Astrocyte (in vitro differentiated cells and primary cell): ENCODE measurements at places on chromosomes 2 and 18. TPM values are rescaled to one million over a fixed set of nuclear protein-coding genes. Genes with fewer than 3 reads are reported as not detected.

- no peaks in the 10 kb centered on the region for H3K36me3 ChIP-seq
- no peaks in the 10 kb centered on the region for H3K4me1 ChIP-seq
- H3K27me3 ChIP-seq, result no peaks in the 10 kb centered on the region
Observed at GRCh38 chr2:53104263-53104662, 663.3 kb upstream of the CHAC2 start.

DNA sequence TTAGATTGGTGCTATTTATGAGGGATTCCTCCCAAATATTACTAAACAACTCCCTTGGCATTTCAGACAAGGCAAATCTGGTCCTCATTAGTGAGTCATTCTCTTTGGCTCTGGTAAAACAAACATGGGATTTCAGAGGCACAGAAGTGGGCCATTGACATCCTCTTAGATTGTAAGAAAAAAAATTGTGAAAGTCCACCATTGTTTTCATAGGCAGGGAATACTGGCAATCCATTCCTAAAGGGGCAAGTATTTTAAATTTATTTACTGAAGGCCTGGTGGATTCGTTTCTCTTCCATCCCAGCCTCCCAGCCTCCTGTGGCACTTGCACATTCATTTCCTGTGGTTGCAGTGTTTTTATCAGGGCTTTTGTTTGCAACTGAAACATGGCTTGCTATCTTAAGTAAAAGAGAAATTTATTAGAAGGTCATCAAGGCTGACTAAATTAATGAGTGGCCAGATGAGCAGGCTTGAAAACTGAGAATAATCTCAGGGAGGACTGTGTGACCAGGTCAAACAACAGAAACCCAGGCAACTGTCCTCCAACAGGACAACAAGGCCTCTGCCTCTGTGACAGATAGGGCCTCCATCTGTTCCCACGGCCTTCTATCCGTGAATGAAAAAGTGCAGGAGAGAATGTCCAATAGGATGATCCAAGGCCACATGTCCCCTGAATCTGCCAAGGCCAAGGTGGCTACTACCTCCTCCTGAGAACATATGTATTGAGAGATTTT is 23.1 kb upstream of the TNFAIP6 start:
- DNase-seq, result peak; percentile 92
- peak overlapping the region; percentile 46 for H3K27ac ChIP-seq
- H3K4me1 ChIP-seq, result peaks cover 10% of the 10 kb centered on the region
- no peaks in the 10 kb centered on the region for H3K36me3 ChIP-seq
- H3K27me3 ChIP-seq, result no peaks in the 10 kb centered on the region

DNA sequence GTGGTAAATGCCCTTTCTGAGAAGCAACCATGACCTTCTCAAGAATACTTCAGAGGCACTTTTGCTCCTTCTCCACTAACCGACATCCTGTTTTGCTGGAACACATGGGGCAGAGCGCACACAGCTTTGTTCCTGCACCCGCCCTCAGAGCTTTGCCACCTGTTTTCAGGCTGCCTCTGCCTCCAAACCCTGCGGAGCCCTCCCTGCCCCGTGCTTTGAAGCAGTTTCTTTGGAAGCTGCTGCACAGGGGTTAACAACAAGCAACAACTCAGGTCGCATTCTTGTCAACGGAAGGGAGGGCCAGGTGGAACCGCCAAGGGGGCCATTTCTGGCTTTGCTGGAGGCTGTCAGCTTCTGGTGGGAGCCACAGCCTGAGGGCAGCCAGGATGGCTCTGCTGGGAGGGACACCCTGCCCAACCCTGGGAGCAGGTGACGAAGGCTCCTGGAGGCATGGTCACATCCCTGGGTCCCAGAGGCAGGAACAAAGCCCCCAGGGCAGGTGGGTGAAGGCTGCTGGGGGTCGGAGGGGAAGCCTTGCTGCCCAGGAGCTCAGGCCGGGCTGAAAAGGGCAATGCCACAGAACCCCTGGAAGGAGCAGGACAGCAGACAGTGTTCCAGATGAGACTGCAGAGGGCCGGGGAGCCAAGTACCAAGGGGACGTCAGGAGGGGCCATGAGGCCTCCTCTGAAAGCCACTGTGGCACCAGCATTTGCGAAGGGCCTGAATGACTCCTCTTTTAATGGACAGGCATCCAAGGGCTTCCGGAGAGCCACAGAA is 46.8 kb downstream of the MRPS5 start:
- peaks cover 22% of the 10 kb centered on the region for H3K27me3 ChIP-seq
- H3K4me3 ChIP-seq, result no peak overlapping the region
- peaks cover 5% of the 10 kb centered on the region for H3K4me1 ChIP-seq
- DNase-seq, result no peak

DNA sequence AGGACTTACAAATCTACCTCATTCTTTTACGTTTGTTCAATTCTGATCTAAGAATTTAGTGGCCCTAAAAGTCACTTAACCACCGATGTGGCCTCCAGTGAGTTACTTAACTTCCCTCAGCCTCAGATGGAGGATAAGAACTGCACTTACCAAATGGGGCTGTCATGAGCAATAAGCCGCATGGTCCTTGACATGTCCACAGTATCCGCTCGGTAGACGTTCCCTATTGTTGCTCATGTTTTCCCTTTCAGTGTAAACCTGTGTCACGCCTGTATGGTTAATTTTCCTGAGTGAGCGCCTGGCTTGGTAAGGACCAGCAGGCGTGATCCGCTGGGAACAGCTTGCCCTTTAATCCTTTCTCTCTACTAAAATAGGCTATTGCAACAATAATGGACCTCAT is 20.3 kb downstream of the SEC11C start:
- no peaks in the 10 kb centered on the region for H3K36me3 ChIP-seq
- no peak overlapping the region for H3K4me3 ChIP-seq
- DNase-seq, result no peak
- no peaks in the 10 kb centered on the region for H3K27me3 ChIP-seq
- no peaks in the 10 kb centered on the region for H3K4me1 ChIP-seq
- no peak overlapping the region for H3K27ac ChIP-seq

DNA sequence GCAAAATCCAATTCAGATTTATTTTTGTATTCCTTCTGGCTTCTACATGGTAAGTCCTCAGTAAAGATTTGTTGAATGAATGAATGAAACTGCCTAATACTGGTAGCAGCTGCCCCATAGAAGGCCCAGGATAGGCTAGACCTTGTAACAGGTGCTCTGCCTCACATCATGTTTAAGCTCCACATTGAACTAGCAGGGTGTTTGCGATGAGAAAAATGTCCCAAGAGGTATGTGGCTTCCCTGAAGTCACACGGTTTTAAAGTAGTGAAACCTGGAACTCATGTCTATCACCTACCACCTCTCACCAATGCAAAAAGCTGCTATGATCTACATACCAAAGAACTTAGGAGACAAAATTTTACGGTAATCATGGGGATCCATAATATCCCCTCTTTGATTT is 765 bp upstream of the LHCGR start:
- peaks cover 8% of the 10 kb centered on the region for H3K27me3 ChIP-seq
- H3K4me1 ChIP-seq, result no peaks in the 10 kb centered on the region
- H3K4me3 ChIP-seq, result no peak overlapping the region
- H3K27ac ChIP-seq, result no peak overlapping the region

GRCh38 chr2:159108181-159108893 is 139.9 kb downstream of the TANC1 start:
- H3K4me3 ChIP-seq, result no peak overlapping the region
- DNase-seq, result no peak
- H3K27me3 ChIP-seq, result no peaks in the 10 kb centered on the region
- H3K36me3 ChIP-seq, result peaks cover 2% of the 10 kb centered on the region
- H3K4me1 ChIP-seq, result peaks cover 7% of the 10 kb centered on the region

GRCh38 chr18:22409445-22409844 is 8.3 kb downstream of the CTAGE1 start:
- no peaks in the 10 kb centered on the region for H3K27me3 ChIP-seq
- H3K36me3 ChIP-seq, result no peaks in the 10 kb centered on the region
- DNase-seq, result no peak

GRCh38 chr2:102724016-102724490 is 37.8 kb upstream of the TMEM182 start:
- peaks cover 12% of the 10 kb centered on the region for H3K36me3 ChIP-seq
- no peak for DNase-seq
- H3K27ac ChIP-seq, result no peak overlapping the region
- H3K4me3 ChIP-seq, result no peak overlapping the region
- H3K27me3 ChIP-seq, result no peaks in the 10 kb centered on the region

GRCh38 chr2:54610700-54611099 is 112.8 kb upstream of the EML6 start:
- H3K27me3 ChIP-seq, result no peaks in the 10 kb centered on the region
- no peak overlapping the region for H3K4me3 ChIP-seq
- H3K4me1 ChIP-seq, result peaks cover 42% of the 10 kb centered on the region

DNA sequence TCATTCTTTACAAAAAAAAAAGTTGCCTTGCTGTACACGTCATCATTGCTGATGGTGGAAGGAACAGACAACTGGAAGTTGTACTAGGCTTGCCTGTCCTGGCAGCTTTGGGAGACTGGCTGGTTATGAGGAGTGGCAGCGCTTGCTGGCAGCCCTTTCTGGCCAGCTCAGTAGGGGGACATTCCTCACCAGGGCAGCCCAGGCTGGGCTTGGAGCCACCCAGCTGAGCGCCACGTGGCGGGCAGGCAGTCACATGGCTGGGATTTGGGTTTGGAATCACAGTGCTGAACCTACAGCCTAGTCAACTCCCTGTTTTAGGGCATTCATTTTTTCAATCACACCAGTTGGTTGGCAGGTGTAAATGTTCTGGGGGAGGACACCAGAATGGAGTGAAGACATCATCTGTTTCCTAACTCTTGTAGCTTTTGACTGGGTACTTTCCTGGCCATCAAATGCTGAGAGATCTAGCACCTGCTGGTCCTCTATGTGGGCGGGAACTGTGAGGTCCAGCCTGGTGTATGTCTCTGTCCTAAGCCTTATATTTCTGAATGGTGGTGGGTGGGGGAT is 139.3 kb downstream of the SETBP1 start:
- no peaks in the 10 kb centered on the region for H3K27me3 ChIP-seq
- DNase-seq, result no peak
- H3K4me3 ChIP-seq, result no peak overlapping the region
- H3K27ac ChIP-seq, result no peak overlapping the region

- H3K36me3 ChIP-seq, result no peaks in the 10 kb centered on the region
- no peaks in the 10 kb centered on the region for H3K27me3 ChIP-seq
- no peak overlapping the region for H3K27ac ChIP-seq
- no peak for DNase-seq
- no peak overlapping the region for H3K4me3 ChIP-seq
Observed at GRCh38 chr18:13416848-13417247, 198.3 kb downstream of the LDLRAD4 start.

DNA sequence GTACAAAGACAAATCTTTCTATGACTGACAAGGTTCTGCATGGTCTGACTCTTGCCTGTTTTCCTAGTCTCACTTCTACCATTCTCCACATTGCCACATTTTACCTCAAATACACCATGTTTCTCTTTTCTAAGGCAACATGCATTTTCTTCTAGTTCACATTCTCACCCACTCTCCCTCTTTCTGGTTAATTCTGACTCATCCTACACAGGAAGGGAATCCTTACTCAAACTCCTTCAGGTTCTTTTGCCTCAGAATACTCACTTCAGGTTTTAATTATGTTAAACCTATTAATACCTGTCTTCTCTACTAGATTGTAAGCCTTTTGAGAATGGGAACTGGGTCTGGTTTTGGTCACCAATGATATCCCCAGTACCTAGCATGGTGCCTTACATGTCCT is 47.2 kb downstream of the MAP2 start:
- peak; percentile 62 for DNase-seq
- no peaks in the 10 kb centered on the region for H3K27me3 ChIP-seq
- no peak overlapping the region for H3K4me3 ChIP-seq
- H3K4me1 ChIP-seq, result peaks cover 23% of the 10 kb centered on the region

GRCh38 chr2:239717706-239718105 is 307.4 kb downstream of the NDUFA10 start:
- no peak overlapping the region for H3K4me3 ChIP-seq
- no peak overlapping the region for H3K27ac ChIP-seq
- no peak for DNase-seq

DNA sequence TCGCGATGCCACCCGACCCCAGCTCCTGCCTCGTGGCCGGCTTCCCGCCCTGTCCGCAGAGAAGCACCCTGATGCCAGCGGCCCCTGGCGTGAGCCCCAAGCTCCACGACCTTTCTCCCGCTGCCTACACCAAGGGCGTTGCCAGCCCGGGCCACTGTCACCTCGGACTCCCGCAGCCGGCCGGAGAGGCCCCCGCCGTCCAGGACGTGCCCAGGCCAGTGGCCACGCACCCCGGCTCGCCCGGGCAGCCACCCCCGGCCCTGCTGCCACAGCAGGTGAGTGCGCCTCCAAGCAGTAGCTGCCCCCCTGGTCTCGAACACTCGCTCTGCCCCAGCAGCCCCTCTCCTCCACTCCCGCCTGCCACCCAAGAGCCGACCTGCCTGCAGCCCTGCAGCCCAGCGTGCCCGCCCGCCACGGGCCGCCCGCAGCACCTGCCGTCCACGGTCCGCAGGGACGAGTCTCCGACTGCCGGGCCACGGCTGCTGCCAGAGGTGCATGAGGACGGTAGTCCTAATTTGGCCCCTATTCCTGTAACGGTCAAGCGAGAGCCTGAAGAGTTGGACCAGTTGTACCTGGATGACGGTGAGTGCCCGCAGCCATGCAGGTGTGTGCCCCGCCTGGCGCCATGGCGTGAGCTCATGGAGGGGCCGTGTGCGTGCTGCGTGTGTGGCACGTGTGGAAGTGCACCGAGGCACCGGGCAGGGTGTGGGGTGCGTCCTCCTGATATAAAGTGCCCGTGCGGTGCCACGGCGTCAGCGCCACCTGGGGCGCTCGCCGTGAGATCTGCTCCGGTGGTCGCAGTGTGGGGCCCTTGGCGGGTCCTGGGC is 90.8 kb downstream of the NFATC1 start:
- no peak overlapping the region for H3K4me3 ChIP-seq
- no peak for DNase-seq
- peak overlapping the region; percentile 92 for H3K27ac ChIP-seq
- no peaks in the 10 kb centered on the region for H3K27me3 ChIP-seq
- H3K36me3 ChIP-seq, result no peaks in the 10 kb centered on the region

DNA sequence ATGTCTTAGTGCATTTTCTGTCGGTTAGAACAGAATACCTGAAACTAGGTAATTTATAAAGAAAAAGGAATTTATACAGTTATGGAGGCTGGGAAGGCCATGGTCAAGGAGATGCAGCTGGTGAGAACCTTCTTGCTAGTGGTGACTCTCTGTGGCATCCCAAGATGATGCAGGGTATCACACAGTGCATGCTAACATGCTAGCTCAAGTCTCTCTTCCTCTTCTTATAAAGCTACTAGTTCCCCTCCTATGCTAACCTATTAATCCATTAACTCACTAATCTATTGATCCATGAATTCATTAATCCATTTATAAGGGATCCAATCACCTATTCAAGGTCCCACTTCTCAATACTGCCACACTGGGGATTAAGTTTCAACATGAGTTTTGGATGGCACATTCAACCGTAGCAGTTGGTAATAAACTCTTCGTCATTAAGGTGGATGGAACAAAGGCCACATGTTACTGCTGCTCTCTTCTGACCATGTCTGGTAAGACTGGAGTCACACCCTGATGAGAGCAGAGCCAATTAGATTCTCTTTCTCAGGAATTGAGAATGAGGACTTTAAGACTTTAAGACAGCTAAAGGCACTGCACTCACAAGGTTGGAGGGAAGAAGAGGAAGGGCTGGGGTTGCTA is 211.6 kb upstream of the SMAD7 start:
- no peak overlapping the region for H3K4me3 ChIP-seq
- H3K27ac ChIP-seq, result no peak overlapping the region
- H3K36me3 ChIP-seq, result no peaks in the 10 kb centered on the region
- DNase-seq, result no peak

CDK15 gene
- 6.6 and 9.3 TPM in 2 replicates for total RNA-seq

PDE1A gene
- total RNA-seq, result 0.32 TPM in 1 of 2 replicates, not detected in the other

SPDYA gene
- total RNA-seq, result 1.3 and 1.4 TPM in 2 replicates

SERPINB3 gene
- total RNA-seq, result not detected in 2 replicates

RBMS1 gene
- 148 and 152 TPM in 2 replicates for total RNA-seq

PKP4 gene
- 34.0 and 38.4 TPM in 2 replicates for total RNA-seq

SNTG2 gene
- total RNA-seq, result 1.9 TPM in 2 replicates

MTA3 gene
- total RNA-seq, result 69.4 and 70.4 TPM in 2 replicates

OSR1 gene
- total RNA-seq, result 0.31 and 1.0 TPM in 2 replicates
